ENCODE measurements at places on chromosomes 4 and X.

DNA sequence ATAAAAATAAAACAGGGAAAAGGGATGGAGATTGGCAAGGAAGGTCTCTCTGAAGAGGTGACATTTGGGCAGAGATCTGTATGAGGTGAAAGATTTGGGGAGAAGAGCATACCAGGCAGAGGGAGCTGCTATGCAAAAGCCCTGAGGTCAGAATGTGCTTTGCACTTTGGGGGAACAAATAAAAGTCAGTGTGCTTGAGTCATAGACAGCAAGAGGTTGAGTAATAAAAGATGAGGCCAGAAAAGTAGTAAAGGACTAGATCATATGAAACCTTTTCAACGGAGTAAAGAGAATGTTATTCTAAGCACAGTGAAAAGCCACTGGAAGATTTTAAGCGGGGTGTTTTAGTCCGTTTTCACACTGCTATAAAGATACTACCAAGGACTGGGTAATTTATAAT lies 76.5 kb upstream of the TEX13A start:
- DNase-seq = no peak

DNA sequence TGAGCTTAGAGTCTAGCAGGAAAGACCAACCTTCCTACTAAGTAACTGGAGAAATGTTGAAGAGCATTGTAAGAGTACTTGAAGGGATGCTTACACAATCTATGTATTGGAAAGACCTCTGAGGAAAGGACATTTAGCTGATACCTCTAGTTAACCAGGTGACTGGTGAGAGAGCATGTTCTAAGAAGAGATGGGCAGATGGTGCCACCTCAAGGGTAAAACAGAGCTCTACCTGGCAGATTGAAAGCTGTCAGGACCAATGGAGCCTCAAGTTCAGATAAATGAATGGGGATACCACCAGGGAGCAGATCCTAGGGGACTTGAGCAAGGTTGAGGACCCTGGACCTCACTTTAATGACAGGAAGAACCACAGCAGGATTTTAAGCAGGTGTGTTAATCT lies 196.4 kb downstream of the QDPR start:
- DNase-seq = no peak

GRCh38 chr4:179981161-179981560 lies 2262.0 kb upstream of the TENM3 start:
- no peak for DNase-seq

- no peak for DNase-seq
Observed at GRCh38 chr4:183995570-183995969, 90.5 kb downstream of the STOX2 start.

DNA sequence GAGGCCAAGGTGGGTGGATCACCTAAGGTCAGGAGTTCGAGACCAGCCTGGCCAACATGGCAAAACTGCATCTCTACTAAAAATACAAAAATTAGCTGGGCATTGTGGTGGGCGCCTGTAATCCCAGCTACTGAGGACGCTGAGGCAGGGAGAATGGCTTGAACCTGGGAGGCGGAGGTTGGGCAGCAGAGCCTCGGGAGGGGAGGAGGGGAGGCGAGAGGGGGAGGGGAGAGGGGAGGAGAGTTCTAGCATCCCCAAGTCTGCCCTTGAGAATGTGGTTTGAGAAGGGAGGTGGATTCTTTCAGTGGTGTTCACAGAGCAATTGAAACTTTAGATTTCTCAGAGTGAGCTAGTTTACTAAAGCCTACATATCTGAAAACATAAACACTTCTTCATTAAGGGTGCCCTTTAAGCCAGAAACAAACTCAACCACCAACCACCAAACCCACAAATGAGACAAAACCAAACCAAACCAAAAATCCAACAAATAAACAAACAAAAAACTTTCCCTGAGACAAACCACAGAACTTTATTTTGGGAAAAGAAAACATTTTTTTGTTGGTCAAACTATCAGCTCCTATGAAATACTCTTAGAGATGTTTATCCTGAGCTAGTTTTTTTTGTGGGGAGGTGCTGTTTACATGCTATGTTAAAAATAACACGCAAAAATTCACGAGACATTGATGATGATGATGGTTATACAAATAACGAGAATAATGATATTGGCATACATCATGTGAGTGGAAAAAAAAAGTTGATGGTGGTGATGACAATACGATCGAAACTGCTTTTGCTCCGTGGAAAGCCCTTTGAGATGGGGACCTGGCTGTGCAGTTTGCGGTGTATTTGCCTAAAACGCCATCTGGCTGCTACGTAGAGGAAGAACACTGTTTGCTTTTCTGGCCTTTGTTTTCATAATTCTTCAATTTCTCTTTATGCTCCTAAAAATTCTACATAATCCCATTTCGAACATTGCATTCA lies 98.2 kb upstream of the PRKX start:
- DNase-seq = no peak

DNA sequence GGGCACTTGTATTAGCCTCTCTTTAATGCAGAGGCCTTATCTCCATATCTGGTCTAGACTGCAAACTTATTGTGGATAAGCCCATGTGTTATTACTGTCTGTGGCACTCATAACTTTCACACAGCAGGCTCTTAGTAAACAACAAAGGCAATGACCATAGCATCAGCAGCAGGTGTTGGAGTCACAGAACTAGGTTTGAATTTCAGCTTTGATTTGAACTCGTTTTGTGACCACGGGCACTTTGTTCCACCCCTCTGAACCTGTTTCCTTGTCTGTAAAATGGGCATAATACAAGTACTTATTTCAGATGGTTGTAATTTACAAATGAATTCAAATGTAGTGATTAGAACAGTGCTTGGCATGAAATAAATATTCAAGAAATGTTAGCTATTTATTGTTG lies 121.8 kb upstream of the C1GALT1C1 start:
- no peak for DNase-seq

GRCh38 chrX:17549107-17549651 lies 174.2 kb downstream of the NHS start:
- DNase-seq = no peak

DNA sequence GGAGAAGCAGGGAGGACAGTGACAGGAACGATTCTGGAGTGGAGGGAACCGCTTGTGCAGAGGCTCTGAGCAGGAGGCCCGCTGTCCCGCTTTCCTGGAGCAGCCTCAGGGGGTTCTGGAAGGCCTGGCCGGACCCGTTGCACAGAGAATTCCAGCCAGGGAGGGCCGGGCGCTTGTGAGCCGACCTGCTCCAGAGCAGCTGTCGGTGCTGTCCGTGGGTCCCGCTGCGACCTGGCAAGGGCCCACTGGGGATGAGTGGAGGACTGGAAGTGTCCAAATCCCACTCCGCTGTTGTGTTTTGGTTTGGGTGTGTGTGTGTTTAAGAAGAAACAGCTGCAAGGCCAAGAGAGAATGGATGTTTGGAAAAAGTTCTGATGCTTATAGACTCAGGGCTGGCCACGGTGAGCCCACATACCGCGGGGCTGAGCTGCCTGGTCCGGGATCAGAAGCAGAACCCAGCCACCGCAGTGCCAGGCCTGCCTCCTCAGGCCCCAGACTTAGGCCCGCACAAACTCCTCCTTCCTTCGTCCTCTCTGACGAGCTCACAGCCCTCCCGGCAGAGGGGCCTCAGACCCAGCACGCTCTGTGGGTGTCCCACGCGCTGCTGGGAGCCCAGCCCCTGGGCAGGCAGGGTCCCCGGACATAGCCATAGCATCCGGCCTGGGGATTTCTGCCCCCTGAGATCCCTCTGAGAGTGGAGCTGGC lies 73.9 kb downstream of the HTRA3 start:
- no peak for DNase-seq

DNA sequence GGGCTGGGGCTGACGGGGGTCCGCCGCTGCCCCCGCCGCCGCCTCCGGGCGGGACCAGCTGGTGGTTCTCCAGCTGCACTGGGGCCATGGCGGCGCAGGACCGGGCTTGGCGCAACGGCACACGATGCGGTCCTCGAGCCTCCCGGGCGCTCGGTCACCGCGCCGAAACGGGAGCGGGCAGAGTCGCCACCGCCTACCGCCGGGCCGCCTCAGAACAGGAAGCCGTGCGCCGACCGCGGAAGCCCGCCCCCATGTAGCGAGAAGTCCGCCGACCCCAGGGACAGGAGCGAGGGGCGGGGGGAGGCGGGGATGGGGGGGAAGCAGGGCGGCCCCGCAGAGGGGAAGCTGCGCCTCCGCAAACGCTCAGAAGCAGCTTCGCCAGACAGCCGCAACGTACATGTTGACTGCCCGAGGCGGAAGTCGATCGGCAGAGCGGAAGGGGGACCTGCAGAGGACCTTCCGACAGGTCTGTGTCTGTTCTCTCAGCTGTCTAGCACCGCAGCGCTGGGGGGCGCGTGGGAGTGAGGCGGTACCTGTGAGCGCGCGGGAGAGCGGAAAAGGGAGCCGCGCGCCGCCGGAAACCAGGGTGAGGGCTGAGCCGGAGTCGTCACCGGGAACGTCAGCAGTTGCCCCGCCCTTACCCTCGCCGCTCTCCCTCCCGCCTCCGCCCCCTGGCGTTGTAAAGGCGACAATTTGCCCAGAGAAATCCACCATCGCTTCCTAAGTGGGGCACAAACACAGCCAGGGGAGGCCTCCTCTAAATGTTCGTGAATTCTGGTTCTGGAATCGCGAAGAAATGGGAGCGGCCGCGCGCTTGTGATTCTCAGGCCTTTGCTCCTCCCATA lies at the start of gene MED14:
MED14 (minus strand) TSS at position 218 of the 845 bp plus-strand sequence; CDS start at position 88, 130 bp downstream.
- peak; percentile 87 for DNase-seq

DNA sequence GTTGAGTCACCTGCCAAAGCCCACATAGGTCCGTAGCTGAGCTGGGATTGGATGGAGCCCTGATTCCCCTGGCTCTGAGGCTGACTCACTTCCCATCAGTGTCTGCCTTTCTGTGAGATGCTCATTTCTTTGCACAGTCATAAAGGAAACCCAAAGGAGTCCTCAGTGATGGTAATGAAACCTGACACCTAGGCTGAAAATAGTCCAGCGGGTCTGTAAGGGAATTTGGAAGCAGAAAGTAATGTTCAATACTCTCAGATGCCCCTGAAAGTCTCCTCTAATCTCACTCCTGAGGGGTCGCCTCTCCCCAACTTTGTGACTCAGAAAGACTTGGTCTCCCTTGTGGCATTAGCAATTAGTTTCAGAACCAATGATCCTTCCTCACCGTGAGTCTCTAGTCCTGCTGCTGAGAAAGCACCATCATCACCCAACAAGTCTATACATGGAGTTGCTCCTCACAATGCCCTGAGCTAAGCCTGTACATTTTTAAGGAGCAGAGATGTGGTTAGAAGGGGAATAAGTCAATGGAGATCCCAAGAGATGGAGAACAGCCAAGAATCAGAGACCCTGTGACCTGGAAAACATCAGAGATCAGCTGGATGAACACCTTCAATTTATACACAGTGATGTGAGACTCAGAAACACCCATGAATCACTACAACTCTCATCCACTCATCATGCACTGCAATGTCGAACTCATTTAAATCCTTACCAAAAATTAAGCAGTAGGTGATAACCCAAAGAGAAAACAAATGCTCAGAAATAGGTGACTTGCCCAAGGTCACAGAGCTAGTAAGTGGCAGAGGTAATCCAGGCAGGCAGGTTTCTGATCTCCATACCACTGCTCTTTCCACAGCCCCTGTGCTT lies 219.0 kb upstream of the CPEB2 start:
- no peak for DNase-seq
